ENCODE measurements at places on chromosomes 1 and 21. TPM values are rescaled to one million over a fixed set of nuclear protein-coding genes. Genes with fewer than 3 reads are reported as not detected.

DNA sequence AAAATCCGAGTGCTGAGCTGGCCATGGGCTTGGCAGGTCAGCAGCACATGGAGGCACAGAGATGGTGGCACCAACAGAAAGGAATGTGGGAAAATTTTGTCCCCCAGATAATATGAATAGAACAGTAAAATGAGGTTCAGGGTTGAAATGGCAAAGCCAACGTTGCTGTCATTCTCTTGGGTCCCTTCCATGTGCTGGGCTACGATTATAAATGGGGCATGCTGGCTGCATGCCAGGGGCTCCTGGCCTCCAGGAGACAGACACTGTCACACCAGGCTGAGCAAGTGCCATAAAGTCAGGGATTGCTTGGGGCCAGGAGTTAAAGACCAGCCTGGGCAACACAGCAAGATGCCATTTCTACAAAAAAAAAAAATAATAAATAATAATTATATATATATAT is 77.1 kb downstream of the TOMM20 start:
- H3K27ac ChIP-seq: no peak overlapping the region
- no peaks in the 10 kb centered on the region for H3K36me3 ChIP-seq
- DNase-seq: no peak
- no peaks in the 10 kb centered on the region for H3K4me1 ChIP-seq

GRCh38 chr21:27495836-27496235 is 528.9 kb upstream of the ADAMTS5 start:
- no peaks in the 10 kb centered on the region for H3K36me3 ChIP-seq
- no peak overlapping the region for H3K4me3 ChIP-seq
- no peak overlapping the region for H3K27ac ChIP-seq
- no peak for DNase-seq
- H3K4me1 ChIP-seq: no peaks in the 10 kb centered on the region

GRCh38 chr1:186978596-186979556 is 150.1 kb downstream of the PLA2G4A start:
- H3K4me1 ChIP-seq: no peaks in the 10 kb centered on the region
- no peak overlapping the region for H3K4me3 ChIP-seq
- H3K27me3 ChIP-seq: no peaks in the 10 kb centered on the region
- DNase-seq: no peak
- H3K36me3 ChIP-seq: no peaks in the 10 kb centered on the region

DNA sequence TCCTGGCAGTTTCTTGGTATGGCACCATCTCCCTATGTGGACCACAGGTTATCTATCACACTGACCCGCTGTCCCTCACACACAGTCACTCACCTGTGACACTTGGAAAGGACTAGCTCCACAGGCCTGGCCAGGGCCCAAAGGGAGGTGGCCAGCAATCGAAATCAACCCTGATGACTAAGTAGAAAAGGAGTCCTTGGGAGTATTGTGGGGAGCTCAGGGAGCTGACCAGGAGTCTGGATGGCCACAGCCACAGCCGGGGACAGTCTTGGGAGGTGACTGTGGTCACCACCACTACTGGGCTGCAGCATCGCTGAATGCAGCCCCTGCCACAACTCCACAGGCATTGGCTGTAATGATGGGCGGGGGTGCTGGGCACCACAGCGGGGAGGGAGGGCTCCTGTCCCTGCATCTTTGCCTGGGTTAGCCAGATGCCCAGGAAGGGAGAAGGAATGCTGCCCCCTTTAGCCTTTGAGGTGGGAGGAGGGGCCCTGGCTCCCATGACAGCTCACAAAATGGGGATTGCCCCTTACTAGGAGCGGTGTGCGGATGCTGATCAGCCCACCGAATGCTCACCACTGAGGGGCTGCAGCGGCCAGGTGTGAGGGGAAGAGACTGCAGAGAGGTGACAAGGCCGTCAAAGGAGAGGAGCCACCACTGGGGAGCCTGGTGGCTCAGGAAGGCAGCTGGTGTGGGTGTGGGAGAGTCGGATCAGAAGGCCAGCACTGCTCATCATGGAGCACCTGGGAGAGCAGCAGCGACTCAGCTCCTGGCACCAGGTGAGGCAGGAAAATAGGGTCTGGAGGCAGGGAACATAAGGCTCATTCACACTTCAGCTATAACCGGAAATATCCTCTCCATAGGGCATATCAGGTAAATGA is 61.3 kb downstream of the H3-3A start:
- H3K36me3 ChIP-seq: no peaks in the 10 kb centered on the region
- no peak overlapping the region for H3K4me3 ChIP-seq
- peak overlapping the region; percentile 45 for H3K27ac ChIP-seq
- no peak for DNase-seq

DNA sequence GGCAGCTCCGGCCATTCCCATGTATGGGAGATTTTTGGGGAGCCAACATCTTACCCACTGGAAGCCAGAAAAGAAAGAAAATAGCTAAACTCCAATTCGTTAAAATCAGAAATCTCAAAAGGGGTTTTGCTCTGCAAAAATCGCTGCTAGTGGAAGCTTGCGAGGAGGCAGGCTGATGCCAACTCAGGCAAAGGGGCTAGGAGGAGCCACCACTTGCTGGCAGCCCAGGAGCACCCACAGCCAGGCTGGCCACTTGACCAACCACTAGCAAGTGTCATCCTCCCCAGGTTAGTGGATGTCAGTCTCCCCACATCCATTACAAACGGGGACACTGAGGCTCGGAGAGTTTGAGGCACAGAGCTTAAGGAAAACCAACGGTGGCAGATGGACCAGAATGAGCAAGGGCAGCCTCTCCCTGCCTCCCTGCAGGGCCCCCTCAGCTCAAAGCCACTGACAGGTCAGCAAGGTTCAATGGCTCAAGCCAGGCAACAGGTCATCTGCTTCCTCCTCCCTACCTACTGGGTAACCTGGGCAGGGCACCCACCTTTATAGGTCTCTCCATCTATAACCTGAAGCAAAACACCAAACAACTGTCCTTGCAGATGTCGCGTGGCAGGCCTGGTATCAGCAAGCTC is 10.8 kb downstream of the KCNN3 start:
- H3K4me1 ChIP-seq: no peaks in the 10 kb centered on the region
- H3K27ac ChIP-seq: no peak overlapping the region
- DNase-seq: no peak
- H3K4me3 ChIP-seq: no peak overlapping the region
- peaks cover 3% of the 10 kb centered on the region for H3K27me3 ChIP-seq

GRCh38 chr21:34353182-34353581 is 10.6 kb upstream of the KCNE2 start:
- H3K4me1 ChIP-seq: no peaks in the 10 kb centered on the region
- DNase-seq: no peak
- no peaks in the 10 kb centered on the region for H3K27me3 ChIP-seq
- H3K36me3 ChIP-seq: no peaks in the 10 kb centered on the region
- no peak overlapping the region for H3K4me3 ChIP-seq

THEM5 gene
- total RNA-seq: not detected

KRTAP12-2 gene
- total RNA-seq: not detected

CFAP57 gene
- 0.88 TPM for total RNA-seq

NKAIN1 gene
- 0.16 TPM for total RNA-seq
